CD8-positive, alpha-beta T cell (primary cell): ENCODE measurements at places on chromosomes 11 and 22. TPM values are rescaled to one million over a fixed set of nuclear protein-coding genes. Genes with fewer than 3 reads are reported as not detected.

The CYTH4 gene
- 143 TPM for total RNA-seq

The HBB gene
- 1.1 TPM for total RNA-seq

The PRODH gene
- not detected for total RNA-seq

The PLEKHB1 gene
- 23.1 TPM for total RNA-seq

The FOSL1 gene
- total RNA-seq, result 2.0 TPM

The DEUP1 gene
- total RNA-seq, result not detected
